Osteoblast (primary cell): ENCODE measurements at places on chromosomes 6 and 20. TPM values are rescaled to one million over a fixed set of nuclear protein-coding genes. Genes with fewer than 3 reads are reported as not detected.

GLP1R gene
- total RNA-seq = not detected in 2 replicates

LTA gene
- total RNA-seq = not detected in 2 replicates

RIMS1 gene
- total RNA-seq = 8.3 and 13.4 TPM in 2 replicates

MUCL3 gene
- total RNA-seq = not detected in 2 replicates

PROCR gene
- 35.9 and 38.0 TPM in 2 replicates for total RNA-seq

COL9A3 gene
- total RNA-seq = not detected in 2 replicates

EEF1A1 gene
- total RNA-seq = 18,909 and 19,513 TPM in 2 replicates

DNA sequence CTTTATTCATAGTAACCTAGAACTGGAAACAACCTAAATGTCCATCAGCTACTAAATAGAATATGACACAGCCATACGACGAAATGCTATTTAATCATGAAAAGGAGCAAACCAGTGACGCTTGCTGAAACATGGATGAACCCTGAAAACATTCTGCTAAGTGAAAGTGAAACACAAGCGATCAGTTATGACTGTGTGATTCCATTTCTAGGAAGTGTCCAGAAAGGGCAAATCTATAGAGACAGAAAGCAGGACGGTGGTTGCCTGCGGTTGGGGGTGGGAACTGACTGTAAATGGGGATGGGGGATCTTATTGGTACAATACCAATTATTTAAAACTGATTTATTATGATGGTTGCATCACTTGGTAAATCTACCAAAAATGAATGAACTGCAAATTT, 126.8 kb downstream of the IPCEF1 start:
- H3K36me3 ChIP-seq = no peaks in the 10 kb centered on the region
- DNase-seq = no peak
- H3K27me3 ChIP-seq = no peaks in the 10 kb centered on the region
- H3K4me1 ChIP-seq = no peaks in the 10 kb centered on the region

DNA sequence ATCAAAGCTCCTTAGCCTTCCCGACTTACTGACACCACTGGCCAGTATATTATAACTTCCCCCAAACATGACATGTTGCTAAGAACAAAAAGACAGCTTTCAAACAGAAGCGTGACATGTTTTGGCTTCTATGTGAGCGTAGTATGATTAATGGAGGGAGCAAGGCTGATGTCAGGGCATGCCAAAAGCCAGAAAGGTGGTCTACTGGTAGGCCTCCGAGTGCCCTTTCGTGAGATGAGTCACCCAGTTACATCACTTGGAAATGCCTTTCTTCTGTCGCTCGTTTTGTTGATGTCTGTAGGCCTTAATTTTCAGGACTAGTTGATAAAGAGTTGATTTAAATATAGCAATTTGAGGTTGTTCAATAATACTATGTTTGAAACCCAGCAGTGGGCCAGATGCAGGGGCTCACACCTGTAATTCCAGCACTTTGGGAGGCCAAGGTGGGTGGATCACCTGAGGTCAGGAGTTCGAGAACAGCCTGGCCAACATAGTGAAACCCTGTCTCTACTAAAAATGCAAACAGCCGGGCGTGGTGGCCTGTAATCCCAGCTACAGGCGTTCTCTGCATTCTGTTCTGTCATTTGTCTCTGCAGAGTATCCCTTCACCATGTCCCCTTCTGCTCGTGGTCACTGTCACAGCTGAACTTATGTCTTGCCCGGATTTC, 53.3 kb downstream of the CNKSR3 start:
- H3K4me3 ChIP-seq = no peak overlapping the region
- H3K4me1 ChIP-seq = peaks cover 34% of the 10 kb centered on the region
- H3K27me3 ChIP-seq = no peaks in the 10 kb centered on the region
- no peak overlapping the region for H3K27ac ChIP-seq
- DNase-seq = no peak

DNA sequence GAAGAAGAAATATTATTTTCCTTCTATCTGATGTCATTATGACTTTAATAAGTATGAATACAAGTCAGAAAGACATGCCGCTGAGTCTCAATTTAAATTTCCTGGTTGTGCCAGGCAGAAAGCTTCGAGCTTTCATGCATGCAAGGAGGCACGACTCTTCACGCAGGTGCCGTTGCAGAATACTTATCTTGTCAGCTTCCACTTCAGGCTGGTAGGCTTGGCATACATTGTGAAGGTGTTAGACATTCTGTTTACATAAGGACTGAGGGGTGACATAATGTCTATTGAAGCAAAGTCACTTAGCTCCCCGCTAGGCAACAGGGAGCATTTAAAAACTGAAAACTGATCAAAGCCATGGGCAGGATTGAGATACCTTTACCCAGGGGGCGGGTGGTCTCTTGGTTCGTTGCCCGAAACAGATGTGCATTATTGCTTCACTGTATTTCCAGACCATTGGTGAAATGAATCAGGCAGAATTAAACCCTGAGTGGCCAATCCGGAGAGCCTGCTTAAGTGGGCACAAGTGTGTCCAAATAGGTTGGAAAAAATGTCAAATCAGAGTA, 16.4 kb downstream of the BMP6 start:
- no peaks in the 10 kb centered on the region for H3K4me1 ChIP-seq
- no peaks in the 10 kb centered on the region for H3K36me3 ChIP-seq
- H3K27ac ChIP-seq = no peak overlapping the region

- H3K27ac ChIP-seq = no peak overlapping the region
- no peak overlapping the region for H3K4me3 ChIP-seq
- no peaks in the 10 kb centered on the region for H3K4me1 ChIP-seq
- no peaks in the 10 kb centered on the region for H3K36me3 ChIP-seq
Measured at GRCh38 chr6:74269600-74269858, 573.5 kb downstream of the CD109 start.

GRCh38 chr6:111748231-111748647, 125.0 kb downstream of the FYN start:
- H3K4me3 ChIP-seq = no peak overlapping the region
- H3K27me3 ChIP-seq = no peaks in the 10 kb centered on the region
- peaks cover 34% of the 10 kb centered on the region for H3K4me1 ChIP-seq

GRCh38 chr6:112951829-112952228, 604.7 kb downstream of the RFPL4B start:
- no peak overlapping the region for H3K4me3 ChIP-seq
- no peak for DNase-seq
- H3K27ac ChIP-seq = no peak overlapping the region
- H3K27me3 ChIP-seq = no peaks in the 10 kb centered on the region

- peak overlapping the region; percentile 56 for H3K4me3 ChIP-seq
- no peaks in the 10 kb centered on the region for H3K27me3 ChIP-seq
- peaks cover 23% of the 10 kb centered on the region for H3K4me1 ChIP-seq
- DNase-seq = no peak
- peak overlapping the region; percentile 29 for H3K27ac ChIP-seq
Measured at GRCh38 chr20:32386091-32386490, 28.0 kb downstream of the ASXL1 start.

GRCh38 chr20:12211361-12211760, 293.7 kb downstream of the BTBD3 start:
- H3K4me3 ChIP-seq = no peak overlapping the region
- H3K27me3 ChIP-seq = no peaks in the 10 kb centered on the region
- no peaks in the 10 kb centered on the region for H3K4me1 ChIP-seq
- no peak overlapping the region for H3K27ac ChIP-seq

GRCh38 chr6:47337519-47337918, 27.8 kb upstream of the TNFRSF21 start:
- H3K4me1 ChIP-seq = no peaks in the 10 kb centered on the region
- H3K27me3 ChIP-seq = no peaks in the 10 kb centered on the region

DNA sequence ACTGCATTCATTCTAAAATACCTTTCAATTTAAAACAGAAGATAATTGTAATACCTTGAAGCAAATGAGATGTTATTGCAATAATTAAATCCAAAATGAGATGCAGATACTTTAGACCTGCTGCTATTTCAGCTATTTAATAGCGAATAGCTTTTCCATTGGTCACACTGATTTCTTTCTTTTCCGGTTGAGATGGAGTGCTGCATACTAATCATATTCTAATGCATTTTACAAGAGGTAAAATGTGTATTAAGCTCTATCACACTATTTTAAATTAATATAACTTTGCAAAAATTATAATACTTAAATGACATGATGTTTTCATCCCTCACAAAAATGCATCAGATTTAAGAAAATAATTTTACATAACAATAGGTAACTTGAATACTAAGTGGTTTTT, 74.0 kb downstream of the ADGRB3 start:
- no peaks in the 10 kb centered on the region for H3K36me3 ChIP-seq
- no peaks in the 10 kb centered on the region for H3K4me1 ChIP-seq

DNA sequence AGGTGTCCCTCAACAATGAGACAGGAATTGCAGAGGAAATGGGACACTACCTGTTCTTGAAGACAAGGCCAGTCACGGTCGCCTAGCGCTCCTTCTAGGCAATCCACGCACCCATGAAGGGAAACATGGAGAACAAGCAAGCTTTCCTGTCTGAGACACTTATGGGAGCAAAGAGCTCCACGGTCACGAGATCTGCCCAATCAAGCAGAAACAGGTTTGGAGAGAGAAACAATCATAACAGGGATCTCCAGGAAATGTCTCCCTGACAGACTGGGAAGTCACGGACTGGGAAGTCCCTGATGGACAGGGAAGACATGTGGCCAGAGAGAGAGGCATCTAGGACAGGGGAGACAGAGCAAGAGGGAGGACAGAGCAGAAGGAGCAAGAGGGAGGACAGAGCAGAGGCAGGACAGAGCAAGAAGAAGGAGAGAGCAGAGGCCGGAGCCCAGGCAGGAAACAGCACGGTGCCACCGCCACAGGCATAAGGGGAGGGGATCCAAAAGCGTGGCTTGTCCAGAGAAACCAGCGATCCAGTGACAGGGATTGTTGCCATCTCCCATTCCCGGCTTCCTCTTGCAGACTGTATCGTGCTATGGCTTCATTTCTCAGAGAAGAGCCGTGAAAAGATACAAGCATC, 167.8 kb upstream of the ZNF337 start:
- DNase-seq = peak; percentile 31
- H3K27ac ChIP-seq = no peak overlapping the region
- H3K4me1 ChIP-seq = peaks cover 22% of the 10 kb centered on the region

DNA sequence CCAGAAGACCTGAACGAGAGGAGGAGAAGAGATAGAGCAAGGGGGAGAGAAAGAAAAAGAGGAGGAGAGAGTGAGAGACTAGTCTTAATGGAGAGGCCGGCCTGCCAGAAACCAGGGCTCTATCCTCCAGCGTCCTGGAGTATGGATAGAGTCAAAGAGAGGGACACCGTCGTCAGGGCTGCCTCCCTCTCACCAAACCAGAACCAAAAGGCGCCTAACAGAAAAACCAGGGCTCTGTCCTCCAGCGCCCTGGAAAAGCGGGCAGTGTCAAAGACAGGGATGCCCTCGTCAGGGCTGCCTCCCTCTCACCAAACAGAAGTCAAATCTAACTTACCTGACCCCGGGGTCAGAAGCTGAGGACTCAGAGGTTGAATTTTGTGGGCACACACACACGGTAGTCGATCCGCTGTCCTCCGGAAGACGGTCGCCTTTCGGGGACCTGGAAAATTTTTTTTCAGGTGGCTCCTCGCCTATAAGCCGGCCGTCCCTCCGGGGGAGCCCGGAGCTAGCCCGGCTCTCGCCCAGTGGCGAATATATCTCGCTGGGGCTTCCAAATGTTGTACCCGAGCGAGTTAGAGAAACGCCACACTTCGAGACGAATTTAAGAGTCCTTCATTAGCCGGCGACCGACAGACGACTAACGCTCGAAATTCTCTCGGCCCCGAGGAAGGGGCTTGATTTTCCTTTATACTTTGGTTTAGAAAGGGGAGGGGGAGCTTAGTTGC, 148.2 kb downstream of the TRIM27 start:
- no peaks in the 10 kb centered on the region for H3K36me3 ChIP-seq
- H3K27ac ChIP-seq = no peak overlapping the region
- DNase-seq = no peak
- H3K4me3 ChIP-seq = no peak overlapping the region
